ENCODE measurements at places on chromosomes 11 and 22. TPM values are rescaled to one million over a fixed set of nuclear protein-coding genes. Genes with fewer than 3 reads are reported as not detected.
A peak's percentile ranks its signal among the peaks of the same experiment; 100 is the strongest.

The GLYATL1 gene
- total RNA-seq = not detected

The MIOX gene
- 1.2 TPM for total RNA-seq

The RAG2 gene
- total RNA-seq = not detected

The OR5B21 gene
- not detected for total RNA-seq

The ADM gene
- total RNA-seq = 10.7 TPM

The GDPD4 gene
- not detected for total RNA-seq

The SLC35C1 gene
- total RNA-seq = 7.0 TPM

The OR52H1 gene
- not detected for total RNA-seq

The TMPRSS6 gene
- total RNA-seq = 4.2 TPM

The BLID gene
- not detected for total RNA-seq

The NNMT gene
- not detected for total RNA-seq

The TRIOBP gene
- 15.4 TPM for total RNA-seq

DNA sequence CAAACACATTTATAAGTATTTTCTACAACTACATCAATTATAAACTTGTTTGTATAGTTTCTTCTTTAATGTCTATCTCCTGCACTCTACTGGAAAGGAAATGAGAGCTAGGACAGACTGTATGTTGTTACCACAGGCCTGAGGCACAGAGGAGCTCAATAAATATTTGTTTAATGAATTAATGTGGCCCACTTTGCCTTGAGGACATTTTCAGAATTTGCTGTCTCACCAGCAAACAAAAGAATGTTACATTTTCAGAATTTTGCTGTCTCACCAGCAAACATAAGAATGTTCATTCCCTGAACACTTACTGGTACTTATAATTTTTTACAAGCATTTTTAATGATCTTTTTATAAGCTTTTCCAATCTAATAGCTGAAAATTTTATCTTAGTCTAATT is 41.9 kb upstream of the WNT7B start:
- no peak for DNase-seq

DNA sequence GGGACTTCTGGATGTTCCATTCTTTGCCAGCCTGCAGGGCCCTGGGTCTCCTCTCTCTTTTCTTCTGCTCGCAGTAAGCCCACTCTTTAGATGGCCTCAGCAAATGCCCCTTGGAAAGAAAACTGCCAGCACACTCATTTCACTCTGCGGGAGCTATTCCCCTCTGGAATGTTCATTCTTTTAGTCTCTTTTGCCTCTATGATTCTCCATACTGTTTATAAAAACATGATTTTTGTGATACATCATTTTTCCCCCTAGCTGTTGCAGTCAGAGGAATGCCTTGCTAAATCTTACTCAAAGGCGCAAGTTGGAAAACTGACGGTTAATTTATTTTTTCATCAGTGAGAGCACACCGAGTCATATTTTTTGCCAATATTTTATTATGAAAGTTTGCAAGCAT is 184.9 kb downstream of the SNX19 start:
- no peak for DNase-seq

DNA sequence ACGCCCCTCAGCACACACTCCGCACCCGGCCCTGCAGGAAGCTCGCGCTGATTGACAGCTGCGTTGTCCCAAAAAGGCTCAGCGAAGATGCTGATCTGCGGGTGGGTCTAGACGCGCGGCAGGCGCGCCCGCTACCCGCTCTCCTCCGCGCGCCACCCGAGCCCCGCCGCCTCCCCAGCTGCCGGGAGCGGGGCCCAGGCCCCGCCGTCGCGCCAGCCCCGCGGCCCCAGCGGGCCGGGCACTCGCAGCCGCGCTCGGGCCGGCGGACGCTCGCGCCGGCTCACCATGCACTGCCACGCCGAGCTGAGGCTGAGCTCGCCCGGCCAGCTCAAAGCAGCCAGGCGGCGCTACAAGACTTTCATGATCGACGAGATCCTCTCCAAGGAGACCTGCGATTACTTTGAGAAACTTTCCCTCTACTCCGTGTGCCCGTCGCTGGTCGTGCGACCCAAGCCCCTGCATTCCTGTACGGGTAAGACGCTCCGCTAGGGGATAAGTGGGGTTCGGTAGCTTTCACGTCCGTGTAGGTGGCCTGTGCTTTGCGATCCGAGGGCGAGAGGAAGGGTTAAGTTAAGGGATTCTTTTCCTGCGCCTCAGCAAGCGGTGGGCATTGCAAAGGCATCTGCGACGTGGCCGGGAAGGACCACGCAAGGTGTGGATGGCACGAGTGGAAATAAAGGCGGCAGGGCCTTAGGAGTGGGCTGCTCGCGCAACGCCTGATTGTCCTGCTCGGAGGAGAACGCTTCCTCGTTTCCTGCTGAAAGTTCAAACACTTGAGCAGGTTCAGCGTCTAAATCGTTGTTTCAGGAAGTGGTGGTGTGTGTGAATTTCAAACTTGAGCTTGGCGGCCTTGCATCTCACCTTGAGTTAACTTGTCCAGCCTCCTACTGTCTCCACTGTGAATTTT is at the start of gene BARX2:
BARX2 (plus strand) TSS at position 98 of the 907 bp plus-strand sequence; CDS start at position 286, 188 bp downstream.
- DNase-seq = peak; percentile 33

DNA sequence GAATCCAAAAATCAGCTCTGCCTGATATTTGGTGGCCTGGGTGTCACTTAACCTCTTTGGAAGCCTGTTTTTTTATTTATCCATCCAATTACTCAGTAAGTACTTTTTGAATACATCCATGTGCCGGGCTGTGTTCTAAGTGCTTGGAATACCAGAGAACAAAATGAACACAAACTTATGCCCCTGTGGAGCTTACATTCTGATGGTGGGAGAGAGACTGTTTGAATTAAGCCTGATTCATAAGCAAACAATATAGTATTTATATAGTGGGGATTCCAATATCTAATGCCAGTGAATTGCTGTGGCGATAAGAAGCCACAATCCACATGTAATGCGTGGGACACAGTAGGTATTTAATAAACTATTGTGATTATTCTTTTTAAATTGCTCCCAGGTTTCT is 19.4 kb downstream of the KCNJ5 start:
- no peak for DNase-seq

GRCh38 chr11:3894128-3894731 is 38.8 kb downstream of the STIM1 start:
- DNase-seq = no peak

GRCh38 chr22:50269970-50270665 is at the start of gene MAPK11:
Gene MAPK11, minus strand, starts transcription at chr22:50270380. Its CDS starts 88 bp downstream, at chr22:50270292.
- no peak for DNase-seq

- DNase-seq = no peak
These were observed 34.3 kb upstream of the NFRKB start for GRCh38 chr11:129929721-129930120.

- DNase-seq = no peak
These were observed 86.6 kb upstream of the GRIK4 start for GRCh38 chr11:120424970-120425332.

GRCh38 chr11:59802639-59803176 is 7.9 kb downstream of the MRPL16 start:
- peak; percentile 51 for DNase-seq

DNA sequence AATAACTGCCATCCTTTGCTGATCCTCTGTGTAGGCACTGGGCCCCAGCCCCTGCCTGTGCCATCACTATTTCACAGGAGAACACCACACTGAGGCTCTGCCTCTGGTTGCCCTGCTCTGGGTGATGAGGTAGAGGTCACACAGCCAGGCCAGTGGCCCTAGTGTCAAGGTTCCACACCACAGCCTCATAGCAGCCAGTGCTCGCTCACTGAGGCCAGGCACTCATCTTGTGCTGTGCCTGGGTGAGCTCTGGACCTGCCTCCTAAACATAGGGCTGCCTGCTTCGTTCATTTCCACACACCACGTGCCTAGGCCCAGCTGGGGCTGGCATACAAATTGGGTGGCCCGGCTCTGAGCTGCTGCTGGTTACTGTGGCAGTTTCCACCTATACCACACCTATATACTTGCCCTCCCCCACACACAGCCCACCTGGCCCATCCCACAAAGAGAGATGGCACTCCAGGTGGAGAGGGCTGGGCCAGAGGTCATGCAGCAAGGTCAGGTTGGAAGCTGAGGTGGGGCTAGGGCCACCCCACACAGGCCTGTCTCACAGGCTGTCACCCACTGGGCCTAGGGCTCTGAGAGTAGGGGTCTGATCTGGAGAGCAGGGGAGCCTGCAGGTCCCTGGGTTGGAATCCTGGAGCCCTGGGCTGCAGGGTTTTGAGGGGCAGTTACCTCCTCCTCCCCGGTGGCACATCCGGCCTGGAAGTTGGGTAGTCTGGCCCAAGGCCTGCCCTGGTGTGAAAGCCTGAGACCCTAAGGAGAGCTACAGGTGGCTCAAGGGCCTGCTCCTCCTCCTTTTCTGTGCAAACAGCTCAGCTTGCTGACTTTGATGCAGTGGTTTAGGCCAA is 11.2 kb downstream of the KCNQ1OT1 start:
- no peak for DNase-seq

- peak; percentile 76 for DNase-seq
These were observed 174.0 kb downstream of the TBC1D22A start for GRCh38 chr22:46936378-46936903.

GRCh38 chr11:134139873-134140331 is 71.0 kb downstream of the JAM3 start:
- peak; percentile 58 for DNase-seq

DNA sequence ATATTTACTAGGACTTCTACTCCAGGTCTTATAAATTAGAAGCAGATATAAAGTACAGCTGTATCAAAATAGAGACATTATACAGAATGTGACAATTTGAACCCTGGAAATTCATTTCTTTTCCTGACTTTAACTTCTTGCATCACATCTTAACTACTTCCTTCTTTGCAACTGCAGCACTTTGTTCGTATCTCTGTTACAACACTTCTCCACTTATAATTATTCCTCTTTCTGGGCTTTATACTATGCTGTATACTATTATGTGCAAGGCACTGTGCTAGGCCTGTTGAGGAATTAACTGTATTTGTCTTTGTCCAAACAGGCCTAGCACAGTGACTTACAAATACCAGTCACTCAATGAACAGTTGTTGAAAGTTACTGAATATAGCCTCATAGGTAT is 1.8 kb upstream of the SLC36A4 start:
- no peak for DNase-seq

DNA sequence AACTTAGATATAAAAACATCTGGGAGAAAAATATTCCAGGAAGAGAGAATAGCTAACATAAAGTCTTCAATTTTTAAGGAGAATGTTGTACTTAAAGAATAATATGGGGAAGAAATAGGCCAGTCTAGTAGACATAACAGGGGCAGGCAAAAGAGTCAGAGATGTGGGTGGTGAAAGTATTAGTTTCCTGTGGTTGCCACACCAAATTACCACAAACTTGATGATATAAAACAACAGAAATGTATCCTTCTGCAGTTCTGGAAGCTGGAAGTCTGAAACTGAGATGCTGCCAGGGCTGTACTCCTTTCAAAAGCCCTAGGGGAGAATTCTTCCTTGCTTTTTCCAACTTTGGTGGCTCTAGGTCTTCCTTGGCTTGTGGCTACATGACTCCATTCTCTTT is 1309.7 kb downstream of the LRRC4C start:
- DNase-seq = no peak

DNA sequence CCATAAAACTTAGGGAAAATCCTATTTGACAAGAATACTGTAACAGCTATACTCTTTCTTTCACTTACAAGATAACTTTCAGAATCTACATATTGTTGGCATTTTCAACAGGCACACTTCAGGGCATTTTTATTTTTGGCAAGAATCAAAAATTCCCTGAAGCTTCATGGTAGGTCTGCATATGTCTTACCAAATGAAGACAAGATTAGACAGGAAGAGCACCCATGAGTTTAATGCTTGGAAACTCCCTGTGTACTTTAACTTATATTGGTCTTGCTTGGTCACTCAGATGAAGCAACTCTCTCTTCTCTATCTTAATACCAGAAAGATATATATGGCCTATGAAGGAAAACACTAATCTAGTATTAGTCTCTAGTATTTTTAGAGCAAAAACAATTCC is 137.7 kb downstream of the ATG16L2 start:
- DNase-seq = no peak

DNA sequence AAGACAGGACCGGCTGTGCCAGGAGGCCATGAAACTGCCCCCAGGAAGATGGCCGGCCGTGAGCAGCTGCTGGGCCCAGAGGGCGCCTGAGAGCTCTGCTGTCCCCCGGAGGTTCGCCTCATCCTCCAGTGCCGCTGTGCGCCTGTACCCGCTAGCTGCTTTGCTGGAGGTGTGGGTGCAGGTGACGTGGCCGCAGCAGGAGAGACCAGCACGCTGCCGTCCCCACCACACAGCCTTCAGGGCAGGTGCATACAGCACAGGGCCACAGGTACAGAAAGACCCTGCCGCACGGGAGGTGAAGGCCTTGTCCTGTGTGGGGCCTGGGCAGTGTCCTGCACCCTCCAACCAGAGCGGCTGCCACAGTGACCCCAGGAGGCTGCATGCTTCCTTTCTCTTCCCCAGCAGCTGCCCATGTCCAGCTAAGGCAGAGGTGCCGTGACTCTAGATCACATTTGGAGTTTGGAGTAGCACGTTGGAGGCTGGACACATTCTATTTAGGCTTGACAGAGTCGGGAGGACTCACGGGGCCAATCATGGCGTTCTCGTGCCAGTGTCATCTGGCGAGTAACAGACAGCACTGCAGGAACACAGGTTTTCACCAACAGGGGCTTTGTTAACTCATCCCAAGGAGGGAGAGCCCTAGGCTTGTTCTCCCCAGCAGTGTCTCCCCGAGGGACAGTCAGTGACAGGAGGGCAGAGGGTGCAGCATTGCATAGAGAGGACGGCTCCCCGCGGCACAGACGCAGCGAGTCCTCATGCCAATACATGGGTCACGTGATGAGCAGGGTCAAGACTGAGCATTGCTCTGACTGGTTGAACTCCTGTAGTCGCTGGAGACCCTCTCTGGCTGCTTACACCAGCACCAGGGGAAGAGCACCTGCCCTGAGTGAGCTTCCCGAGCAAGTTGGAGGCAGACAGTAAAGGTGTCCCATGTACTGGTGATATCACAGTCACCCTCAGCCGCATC is 18.7 kb upstream of the PANX2 start:
- no peak for DNase-seq

- DNase-seq = peak; percentile 13
These were observed 365.7 kb upstream of the CADM1 start for GRCh38 chr11:115869780-115870431.

DNA sequence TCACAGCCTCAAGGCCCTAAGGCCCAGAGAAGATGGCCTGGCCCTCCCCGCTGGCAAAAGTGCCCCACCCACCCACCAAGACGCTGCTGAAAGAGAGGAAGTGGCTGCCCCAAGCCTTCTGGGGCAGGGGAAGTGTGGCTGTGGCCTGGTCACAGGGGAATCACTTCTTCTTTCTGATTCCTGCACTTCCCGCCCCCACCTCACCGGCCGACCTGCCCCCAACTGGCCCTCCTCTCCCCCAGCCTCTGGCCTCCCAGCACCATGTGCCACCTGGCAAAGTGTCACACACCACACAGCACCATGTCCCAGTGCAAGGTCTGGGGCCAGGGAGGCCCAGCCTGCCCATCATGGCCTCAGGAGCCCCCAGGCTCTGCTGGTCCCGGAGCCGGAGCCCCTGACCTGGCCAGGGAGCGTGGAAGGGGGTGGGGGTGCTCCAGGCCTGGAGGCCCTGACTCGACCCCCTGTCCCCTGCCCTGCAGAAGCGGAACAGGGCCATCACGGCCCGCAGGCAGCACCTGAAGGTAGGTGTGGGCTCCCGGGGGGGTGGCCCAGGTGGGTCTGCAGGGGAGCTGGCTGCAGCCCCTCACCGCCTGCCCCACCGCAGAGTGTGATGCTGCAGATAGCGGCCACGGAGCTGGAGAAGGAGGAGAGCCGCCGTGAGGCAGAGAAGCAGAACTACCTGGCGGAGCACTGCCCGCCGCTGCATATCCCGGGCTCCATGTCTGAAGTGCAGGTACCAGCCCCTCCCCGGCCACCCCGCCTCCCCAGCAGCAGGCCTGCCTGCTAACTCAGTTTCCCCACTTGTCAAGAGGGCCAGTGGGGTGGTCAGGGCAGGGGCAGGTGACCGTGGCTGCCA is 1.4 kb downstream of the TNNI2 start:
- no peak for DNase-seq

- no peak for DNase-seq
These were observed 225.9 kb upstream of the SESN3 start for GRCh38 chr11:95456714-95457491.

Measured in HepG2 (cell line).